ENCODE measurements at places on chromosomes 2 and 18.

DNA sequence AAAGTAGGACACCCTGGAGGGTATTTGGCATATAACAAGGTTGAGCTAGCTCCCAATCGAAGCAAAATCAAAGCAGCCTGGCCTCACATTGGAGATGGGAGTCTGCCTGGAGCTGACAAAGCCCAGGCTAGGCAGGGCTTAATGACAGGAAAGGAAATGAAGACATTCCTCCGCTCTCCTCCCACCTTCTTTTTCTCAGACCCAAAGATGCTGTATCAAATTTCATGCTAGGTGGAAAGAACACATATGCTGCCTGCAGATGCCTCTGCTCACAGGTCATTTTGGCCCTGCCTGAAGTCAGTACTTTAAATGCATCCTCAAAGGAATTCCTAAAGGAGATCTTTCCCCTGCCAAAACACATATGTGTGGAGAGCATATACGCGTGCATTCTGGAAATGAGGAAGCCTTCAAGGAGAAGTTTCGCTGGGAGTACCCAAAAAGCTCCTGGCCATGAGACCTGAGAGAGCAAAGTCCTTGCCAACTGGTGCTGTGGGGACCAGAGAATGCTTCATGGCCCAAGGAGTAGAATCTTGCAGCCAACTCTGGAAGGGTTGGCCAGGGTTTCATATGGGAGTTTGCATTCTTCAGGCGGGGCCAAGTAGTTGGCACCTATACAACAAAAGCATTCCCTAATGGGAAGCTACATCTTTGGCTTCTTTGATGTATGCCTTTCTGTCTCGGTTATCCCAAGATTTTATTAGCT, 88.0 kb downstream of the AQP4 start:
- no peak for DNase-seq

- DNase-seq = no peak
These were observed 10.6 kb upstream of the AKAIN1 start for GRCh38 chr18:5207471-5208150.

GRCh38 chr2:106572541-106573450, 85.6 kb downstream of the CD8B2 start:
- DNase-seq = no peak

DNA sequence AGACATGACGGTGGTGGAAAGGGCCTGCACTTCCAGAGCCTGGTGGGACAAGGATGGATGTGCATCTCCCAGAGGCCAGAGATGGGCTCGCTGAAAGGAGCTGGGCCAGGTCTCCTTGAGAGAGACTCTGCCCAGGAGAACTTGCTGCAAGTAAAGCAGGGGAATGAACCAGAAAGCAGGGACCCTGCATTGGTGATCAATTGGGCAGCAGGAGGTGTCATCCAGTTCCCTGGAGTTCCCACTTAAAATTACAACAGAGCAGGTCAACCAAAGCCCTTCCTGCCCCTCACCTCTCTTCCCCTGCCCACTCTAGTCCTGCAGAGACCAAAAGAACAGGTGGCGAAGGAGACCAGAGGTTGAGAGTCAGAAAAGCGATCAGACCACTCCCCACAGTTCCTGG, 69.7 kb upstream of the CAB39 start:
- no peak for DNase-seq

- DNase-seq = no peak
These were observed 61.1 kb downstream of the SMCHD1 start for GRCh38 chr18:2716394-2717326.

- DNase-seq = no peak
These were observed 43.9 kb upstream of the NEMP2 start for GRCh38 chr2:190578158-190579057.

DNA sequence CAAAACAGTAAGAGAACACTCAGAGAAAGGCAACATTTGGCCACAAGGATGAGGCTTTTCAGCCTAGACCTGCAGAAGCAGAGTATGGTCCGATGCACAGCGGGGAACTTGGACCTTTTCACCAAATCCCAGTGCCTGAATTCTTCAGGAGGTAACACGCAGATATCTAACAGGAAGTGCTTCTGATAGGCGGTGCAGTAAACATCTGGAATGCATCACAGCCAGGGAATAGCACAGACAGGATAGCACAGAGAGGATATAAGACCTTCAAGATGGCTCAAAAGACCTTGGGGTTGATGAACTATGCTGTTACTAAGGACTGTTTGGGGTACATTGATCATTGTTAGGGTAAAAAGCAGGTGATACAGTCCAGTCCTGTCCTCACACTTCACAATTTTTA, 1.7 kb downstream of the TMEM127 start:
- no peak for DNase-seq

GRCh38 chr2:201978986-201979385, 54.7 kb upstream of the FZD7 start:
- DNase-seq = no peak

GRCh38 chr2:241490825-241491506, 17.4 kb downstream of the STK25 start:
- no peak for DNase-seq

DNA sequence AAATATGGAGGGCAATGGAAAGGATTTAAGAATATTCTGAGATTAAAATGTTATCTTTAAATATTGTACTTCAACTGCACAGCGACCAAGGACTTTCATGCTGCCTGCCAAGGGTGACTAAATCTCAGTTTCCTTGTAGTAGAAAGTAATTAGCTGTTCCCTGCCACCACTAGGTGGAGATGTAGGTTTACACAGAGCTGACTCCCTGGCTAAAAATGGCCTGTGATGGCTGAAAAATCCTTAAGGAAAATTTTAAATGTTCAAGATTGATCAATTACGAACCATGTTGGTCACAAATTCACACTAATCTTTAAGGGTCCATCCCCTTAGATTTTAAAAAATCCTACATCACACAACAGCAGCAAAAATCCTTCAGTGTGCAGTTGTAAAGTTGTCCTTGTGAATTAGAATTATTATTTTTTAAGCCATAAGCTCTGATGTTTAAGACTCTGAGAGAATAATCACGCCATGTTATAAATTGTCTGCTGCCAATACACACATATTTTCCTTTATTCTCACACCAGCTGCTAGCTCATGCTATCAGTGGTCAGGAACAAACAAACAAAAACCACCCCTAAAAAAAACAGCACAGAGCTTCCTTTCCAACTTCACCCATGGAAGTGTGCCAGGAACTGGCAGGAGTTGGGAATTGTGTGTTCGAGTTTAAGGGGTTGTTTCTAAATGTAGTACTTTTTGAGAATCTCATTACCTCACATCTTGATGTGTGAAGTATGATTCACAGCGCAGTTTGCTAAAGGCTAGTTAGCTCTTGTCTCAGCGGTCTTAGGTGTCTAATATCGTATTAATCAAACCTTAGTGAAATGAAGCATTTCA, 399.8 kb downstream of the TMEM182 start:
- DNase-seq = peak; percentile 1

DNA sequence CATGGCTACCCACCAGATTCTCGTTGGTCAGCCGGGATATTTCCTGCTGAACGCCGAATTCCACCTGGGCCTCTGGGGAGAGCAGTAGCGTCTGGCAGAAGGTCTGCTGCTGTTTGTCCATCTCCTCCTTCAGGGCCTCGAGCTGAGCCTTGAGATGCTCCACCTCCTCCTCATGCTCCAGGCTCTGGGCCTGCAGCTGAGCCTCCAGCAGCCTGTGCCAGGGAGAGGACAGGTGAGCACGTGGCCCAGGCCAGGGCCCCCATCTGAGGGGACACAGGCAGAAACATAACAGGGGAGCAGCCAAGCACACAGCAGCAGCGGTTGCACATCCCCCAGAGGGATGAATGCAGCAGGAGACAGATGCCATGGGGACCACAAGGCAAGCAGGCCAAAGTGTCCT, 40.1 kb upstream of the ACAA2 start:
- no peak for DNase-seq

GRCh38 chr2:105932582-105932981, 187.9 kb downstream of the NCK2 start:
- no peak for DNase-seq

GRCh38 chr2:44834656-44835055, 106.8 kb upstream of the SIX3 start:
- DNase-seq = no peak

- no peak for DNase-seq
These were observed 34.1 kb downstream of the EEF1B2 start for GRCh38 chr2:206193671-206194357.

- DNase-seq = no peak
These were observed 50.9 kb upstream of the KCNE4 start for GRCh38 chr2:223000872-223001796.

GRCh38 chr2:97726261-97727064, 13.1 kb downstream of the ZAP70 start:
- DNase-seq = no peak

DNA sequence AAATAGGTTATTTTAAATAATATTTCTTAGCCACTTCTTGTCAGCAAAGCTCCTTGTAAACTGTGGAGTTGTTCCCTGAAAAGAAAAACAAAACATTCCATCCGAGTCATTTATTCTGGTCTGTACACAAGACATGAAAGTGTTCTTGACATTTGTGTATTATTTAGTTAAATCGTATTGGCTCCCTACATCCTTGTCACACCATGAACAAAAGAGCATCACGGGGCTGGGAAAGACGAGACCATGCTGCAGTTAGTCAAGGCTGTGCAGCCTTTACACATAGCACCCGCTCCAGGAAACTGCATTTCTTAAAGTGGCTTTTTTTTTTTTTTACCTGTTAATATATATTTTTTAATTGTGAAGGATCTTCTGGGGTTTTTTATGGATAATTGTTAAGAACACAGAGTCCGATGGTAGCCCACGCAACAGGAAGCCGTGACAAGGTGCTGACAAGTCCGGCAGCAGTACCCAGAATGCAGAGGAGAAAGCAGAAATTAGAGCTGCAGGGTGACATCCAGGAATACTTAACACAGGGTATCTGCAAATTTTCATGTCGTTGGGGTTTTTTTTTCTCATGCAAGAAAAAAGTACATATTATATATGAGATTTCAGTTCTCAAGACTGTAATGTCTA, 588.4 kb downstream of the ARHGAP15 start:
- DNase-seq = no peak
